CD4-positive, alpha-beta T cell treated with Interleukin-15 for 4 hours (primary cell): ENCODE measurements at places on chromosomes 4 and X.

DNA sequence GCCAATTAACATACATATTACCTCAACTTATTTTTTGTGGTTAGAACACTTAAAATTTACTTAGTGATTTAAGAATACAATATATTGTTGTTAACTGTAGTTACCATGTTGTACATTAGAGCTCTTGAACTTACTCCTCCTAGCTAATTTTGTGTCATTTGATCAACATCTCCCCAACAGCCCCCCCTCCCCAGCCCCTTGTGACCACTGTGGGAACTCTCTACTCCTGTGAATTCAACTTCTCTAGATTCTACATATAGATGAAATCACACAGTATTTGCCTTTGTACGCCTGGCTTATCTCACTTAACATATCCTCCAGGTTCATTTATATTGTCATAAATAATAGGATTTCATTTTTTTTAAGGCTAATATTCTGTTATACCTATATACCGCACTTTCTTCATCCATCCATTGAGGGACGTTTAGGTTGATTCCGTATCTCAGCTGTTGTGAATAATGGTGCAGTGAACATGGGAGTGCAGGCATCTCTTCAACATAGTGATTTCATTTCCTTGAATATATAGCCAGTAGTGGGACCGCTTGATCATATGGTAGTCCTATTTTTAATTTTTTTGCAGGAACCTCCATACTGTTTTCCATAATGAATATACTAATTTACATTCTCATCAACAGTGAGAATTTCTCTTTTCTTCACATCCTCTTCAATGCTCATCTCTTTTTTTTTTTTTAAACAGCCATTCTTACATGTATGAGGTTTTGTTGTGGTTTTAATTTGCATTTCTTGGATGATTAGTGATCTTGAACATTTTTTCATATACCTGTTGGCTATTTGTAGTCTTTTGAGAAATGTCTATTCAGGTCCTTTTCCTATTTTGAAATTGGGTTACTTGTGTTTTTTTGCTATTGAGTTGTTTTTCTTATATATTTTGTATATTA lies 66.8 kb downstream of the RAPGEF2 start:
- DNase-seq = no peak

GRCh38 chrX:1163231-1163630 lies 49.2 kb downstream of the CRLF2 start:
- no peak for DNase-seq

DNA sequence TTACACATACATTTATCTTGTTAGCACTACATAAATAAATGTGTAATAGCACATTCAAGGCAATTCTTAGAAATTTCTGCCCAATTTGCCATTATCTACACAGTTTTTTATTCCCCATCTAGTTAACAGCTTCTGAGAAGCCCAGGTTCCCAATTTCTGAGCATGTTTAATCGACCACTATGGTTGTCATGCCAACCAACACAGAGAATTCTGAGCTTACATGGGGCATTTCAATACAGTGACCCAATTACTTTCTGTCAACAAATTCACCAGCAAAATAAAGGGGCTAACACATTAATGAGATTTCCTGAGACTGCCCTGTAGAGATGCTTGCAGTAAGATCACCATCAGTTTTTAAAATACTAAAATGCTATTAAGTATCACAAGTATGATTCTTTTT lies 22.0 kb downstream of the GPM6A start:
- DNase-seq = no peak

DNA sequence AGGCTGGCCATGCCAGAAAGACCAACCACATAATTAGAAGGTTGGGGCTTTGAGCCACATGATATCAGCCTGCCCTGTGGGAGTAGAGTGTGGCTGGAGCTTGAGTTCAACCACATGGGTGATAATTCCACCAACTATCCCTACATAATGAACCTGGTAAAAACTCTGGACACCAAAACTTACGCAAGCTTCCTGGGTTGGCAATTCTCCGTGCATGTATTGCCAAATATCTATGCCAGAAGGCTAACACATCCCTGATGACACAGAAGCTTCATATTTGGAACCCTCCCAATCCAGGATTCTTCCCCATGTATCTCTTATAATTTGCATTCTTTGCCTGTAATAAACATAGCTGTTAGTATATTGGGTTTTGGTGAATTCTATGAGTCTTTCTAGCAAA lies 68.2 kb downstream of the FUNDC1 start:
- no peak for DNase-seq
